ENCODE measurements at places on chromosomes 16 and 17. TPM values are rescaled to one million over a fixed set of nuclear protein-coding genes. Genes with fewer than 3 reads are reported as not detected.

CACNG4 gene
- total RNA-seq: not detected

RCVRN gene
- not detected for total RNA-seq

CHST4 gene
- total RNA-seq: not detected

NXPH3 gene
- total RNA-seq: 0.17 TPM

AANAT gene
- total RNA-seq: not detected

OSGIN1 gene
- 2.7 TPM for total RNA-seq

HSD11B2 gene
- not detected for total RNA-seq

CACNG3 gene
- not detected for total RNA-seq

Measured in bronchial smooth muscle cell (primary cell).